ENCODE measurements at places on chromosomes 2 and 18.

DNA sequence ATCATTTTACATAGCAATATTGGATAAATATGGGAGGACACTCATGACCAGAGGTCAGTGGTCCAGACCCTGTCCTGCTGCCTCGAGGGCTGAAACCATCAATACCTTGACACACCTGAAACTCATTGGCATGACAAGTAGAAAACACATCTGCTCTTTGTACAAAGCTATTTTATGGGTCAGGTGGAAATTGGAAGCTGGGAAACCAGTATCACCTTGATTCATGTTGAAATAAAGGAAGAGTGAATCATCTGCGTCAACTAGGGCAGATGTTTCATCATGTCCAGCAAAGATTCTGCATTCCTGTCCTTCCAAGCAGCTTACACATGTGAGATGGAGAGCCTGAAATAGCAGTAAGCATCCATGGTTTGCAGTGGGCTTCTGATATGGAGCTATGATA lies 80.0 kb upstream of the ERBB4 start:
- DNase-seq, result no peak

- DNase-seq, result no peak
Measured at GRCh38 chr2:15665067-15665942, 73.6 kb downstream of the DDX1 start.

DNA sequence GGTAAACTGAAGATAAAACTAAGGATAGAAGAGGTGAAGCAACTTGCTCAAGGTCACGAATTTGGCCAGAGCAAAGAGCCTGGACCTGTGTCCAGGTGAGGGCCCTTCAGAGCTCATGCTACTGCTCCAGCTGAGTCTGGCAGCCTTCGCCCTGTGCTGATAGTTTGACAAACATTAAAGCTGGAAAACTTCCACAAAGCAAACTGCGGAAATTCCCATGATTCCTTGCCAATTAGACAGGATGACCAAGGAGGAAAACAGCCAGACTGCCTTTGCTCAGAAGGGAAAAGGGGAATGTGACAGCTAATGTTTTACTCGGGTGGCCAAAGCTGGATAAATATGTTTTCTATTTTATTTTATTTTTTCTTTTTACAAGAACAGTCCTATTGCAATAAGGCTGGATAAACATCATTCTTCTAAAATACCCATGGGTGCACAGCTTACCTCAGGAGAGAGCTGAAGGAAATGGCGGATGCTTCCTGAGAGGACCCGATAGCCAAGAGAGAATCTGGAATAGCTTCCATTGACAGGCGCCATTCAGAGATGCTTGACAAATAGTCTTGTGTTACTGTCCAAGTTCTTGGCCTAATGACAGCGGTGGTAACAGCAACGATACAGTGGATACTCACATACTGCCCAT lies 5.3 kb upstream of the CTAGE1 start:
- no peak for DNase-seq

DNA sequence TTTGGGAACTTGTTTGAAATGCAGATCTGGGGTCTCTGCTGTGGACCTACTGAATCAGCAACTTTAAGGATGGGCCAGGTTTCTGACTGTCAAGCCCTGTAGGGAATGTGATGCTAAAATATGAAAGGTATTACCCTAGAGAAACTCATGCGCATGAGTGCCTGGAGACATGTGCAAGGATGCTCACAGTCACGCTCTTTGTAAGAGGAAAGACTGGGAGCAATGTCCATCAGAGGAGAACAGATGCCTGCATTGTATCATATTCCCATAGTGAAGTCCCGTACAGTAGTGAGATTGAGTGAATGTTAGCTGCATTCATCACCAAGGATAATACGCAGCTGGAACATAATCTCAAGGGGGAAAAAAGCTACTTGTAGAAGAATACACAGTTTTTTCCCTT lies 14.1 kb downstream of the ZNF407 start:
- DNase-seq, result no peak

- DNase-seq, result no peak
Measured at GRCh38 chr18:76314015-76314414, 181.0 kb downstream of the ZNF516 start.

DNA sequence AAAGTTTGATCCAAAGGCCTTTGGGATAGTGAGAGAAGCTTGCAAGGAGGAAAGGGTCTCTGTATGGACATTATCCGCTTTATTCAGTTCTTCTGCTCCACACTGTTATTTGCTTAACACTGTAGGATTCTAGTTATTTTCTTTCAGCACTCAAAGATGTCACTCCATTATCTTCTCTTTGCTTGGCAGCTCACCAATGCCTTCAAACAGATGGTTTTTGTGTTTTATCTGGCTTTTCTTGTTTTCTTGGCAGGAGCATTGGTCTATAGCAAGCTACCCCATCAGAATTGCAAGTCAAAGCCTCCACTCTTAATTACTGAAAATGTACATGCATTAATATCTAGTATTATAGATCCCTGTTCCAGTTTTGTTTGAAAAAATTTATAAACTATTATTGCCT lies 138.8 kb downstream of the EVA1A start:
- DNase-seq, result no peak

GRCh38 chr2:69576880-69577279 lies 66.7 kb downstream of the AAK1 start:
- no peak for DNase-seq

DNA sequence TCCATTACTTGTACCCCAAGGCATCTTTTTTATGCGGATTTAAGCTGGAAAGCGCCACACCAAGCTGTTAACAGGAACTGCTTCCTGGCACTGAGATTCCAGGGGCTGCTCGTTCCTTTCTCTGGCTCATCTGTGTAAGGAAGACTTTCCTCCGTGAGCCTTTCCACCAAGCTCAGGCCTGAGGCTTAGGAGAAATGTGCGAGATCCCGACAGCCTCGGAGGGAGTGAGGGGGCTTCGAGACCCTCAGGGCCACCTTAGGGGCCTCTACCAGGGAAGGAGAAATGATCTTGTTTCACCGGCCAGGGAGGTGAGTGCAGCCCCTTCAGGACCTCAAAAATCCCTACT lies 17.1 kb downstream of the B3GNT7 start:
- DNase-seq, result no peak

GRCh38 chr2:198700319-198700718 lies 757.4 kb downstream of the SATB2 start:
- no peak for DNase-seq

DNA sequence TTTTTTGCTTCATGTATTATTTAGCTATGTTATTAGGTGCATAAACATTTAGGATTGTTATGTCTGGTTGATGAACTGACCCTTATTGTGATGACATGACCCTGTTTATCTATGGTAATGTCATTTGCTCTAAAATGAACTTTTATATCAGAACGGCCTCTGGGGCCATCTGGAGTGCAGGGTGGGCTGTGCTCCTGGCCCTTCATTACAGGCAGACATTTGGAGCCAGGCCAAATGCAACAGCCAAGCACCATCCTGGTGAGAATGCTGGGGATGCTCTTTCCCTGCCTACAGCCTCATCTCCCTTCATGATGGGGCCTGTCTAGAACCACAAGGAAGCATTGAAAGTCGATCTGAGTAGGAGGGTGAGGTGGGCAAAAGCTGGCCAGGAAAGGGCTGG lies 38.0 kb downstream of the HJURP start:
- DNase-seq, result no peak
